DMS79 treated with DMSO at 0.1 percent for 48 hours (cell line): ENCODE measurements at places on chromosomes 12 and 14.
A peak's percentile ranks its signal among the peaks of the same experiment; 100 is the strongest.

GRCh38 chr12:2359725-2360629 lies 307.2 kb downstream of the CACNA1C start:
- DNase-seq = no peak

GRCh38 chr14:68263563-68264259 lies 444.1 kb downstream of the RAD51B start:
- DNase-seq = no peak

- no peak for DNase-seq
Observed at GRCh38 chr14:100723830-100724437, 2.8 kb upstream of the DLK1 start.

DNA sequence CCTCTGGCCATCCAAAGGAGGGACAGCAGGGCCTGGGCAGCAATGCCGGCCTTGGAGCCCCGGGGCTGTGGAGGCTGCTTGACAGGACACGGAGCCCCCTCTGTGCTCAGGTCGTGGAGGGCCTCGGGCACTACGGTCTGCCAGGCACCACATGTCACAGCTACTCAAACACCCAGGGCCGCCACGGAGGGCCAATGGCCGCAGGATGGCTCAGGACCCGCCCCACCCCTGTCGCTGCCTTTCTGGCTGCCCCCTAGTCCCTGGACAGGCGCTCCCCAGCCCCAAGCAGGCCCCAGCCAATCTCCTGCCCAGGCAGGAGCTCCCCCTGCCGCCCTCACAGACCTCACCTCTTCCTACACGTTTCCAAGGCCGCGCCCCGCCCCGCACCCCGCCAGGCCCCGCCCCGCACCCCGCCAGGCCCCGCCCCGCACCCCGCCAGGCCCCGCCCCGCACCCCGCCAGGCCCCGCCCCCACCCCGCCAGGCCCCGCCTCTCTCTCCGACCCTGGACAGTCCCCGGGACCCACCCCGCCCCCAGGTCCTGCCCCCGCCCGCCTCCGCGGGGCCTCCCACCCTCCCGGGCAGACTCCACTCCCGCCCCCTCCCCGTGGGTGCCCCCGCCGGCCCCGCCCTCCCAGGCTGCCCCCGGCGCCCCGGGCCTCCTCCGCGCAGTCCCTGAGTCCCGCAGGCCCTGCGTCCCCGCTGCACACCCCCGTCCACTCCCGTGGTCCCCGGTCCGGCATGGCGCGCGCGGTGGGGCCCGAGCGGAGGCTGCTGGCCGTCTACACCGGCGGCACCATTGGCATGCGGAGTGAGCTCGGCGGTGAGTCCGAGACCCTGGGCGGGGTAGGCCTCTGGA lies at the start of gene ASPG:
Gene ASPG (plus strand): TSS at position 669 of the 857 bp plus-strand sequence. CDS start 71 bp downstream, at position 740.
- no peak for DNase-seq

DNA sequence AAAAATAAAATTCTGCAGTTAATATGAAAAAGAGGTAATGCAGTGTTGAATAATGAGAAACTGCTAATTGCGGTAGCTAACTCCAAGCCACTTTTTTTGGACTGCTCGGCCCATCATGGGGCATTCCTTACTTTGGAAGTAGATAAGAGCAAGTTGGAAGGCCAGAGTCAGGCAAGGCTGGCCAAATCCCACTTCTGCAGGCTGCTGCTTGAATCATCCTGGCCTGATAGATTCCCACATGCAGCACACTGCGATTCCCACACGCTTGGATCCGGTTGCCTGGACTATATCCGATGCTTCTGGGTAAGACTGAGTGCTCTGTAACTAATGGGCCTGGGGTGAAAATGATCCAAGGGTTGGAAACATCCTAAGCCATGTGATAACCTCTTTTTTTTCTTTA lies 10.6 kb downstream of the EIF2B2 start:
- no peak for DNase-seq

GRCh38 chr14:34336501-34336900 lies 125.5 kb downstream of the SPTSSA start:
- no peak for DNase-seq

DNA sequence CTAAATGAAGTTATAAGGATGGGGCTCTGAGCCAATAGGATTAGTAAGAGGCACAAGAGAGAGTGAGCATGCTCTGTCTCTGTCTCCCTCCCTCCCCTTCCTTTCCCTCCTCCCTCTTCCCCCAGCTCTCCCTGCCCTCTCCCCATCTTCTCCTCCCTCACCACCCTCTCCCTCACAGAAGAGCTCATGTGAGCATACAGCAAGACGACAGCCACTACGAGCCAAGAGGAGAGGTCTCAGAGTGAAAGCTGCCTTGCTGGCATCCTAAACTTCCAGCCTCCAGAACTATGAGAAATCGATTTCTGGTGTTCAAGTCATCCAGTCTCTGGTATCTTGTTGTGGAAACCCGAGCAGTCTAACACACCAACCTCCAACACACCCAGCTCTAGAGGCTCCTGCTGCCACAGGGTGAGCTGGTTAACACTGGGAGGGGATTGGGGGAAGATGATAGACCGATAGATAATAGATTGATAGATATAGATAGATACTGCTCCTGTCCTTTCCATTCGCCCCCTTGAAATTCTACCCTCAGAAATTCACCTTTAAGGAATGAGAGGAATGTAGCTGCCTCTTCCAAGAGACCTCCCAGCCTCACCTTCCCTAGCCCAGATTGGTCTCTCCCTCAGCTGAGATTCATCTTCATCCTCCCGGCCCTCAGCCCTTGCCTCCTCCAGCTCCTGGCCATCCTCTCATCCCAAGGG lies 25.8 kb upstream of the ACTN1 start:
- DNase-seq = no peak

DNA sequence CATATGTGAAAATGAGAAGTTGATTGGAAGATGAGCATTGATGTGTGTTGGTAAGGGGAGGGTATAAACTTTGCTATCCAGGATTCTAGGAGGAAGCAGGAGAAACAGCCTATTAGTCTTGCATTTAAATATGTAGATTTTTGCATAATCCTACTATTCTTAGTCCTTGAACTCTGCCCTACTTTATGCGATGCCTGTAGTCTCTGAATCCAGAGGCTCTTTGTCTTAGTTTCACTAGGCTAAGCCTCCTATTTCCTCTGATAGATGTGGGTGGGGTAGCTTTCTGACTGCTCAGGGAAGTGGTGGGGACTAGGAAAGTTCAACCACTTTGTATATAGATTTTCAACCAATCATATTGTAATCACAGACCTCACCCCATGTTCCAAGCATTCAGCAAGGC lies 49.5 kb upstream of the KCNC2 start:
- DNase-seq = no peak

GRCh38 chr12:109714141-109714912 lies 702 bp downstream of the FAM222A start:
- peak; percentile 18 for DNase-seq

- no peak for DNase-seq
Observed at GRCh38 chr12:49885663-49886461, 17.8 kb downstream of the FAIM2 start.

DNA sequence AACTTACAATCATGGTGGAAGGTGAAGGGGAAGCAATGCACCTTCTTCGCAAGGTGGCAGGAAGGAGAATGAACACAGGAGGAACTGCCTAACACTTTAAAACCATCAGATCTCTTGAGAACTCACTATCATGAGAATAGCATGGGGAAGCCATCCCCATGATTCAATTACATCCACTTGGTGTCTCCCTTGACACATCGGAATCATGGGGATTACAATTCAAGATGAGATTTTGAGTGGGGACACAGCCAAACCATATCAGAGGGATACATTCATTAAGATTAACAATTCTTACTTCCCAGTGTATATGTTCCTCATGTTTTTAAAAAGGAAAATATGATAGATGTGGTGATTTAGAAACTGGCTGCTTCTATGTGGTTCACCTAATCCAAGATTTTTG lies 117.9 kb downstream of the PDE3A start:
- DNase-seq = no peak

GRCh38 chr14:68367536-68367935 lies 425.3 kb downstream of the ZFP36L1 start:
- no peak for DNase-seq

DNA sequence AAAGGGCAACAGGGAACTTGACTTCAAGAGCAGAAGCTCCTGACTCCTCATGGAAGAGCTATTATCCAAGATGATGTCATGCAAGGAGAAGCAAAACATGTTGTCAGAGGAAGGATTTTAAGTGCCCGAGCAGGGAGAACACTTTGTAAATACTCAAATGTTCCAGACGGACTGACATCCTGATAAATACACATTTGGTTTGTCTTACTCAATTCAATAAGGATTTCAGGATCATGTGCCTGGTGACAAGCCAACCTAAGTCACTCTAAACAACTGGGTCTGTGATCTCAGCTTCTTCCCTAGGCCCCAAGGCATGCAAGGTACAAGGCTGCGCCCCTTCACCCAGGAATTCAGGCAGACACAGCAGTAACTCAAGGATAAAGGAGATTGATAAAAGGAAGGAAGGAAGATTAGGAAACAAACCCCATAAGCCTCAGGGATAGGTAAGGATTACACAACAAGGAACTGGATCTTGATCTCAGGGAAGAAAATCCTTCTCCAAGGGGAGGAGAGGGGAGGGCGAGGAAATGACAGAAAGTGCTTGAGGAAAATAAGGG lies 26.8 kb upstream of the CEBPE start:
- DNase-seq = no peak

GRCh38 chr14:64478634-64479250 lies 13.4 kb downstream of the AKAP5 start:
- DNase-seq = peak; percentile 25

GRCh38 chr12:109844983-109845823 lies 12.0 kb upstream of the TRPV4 start:
- DNase-seq = peak; percentile 67

- DNase-seq = peak; percentile 34
Observed at GRCh38 chr14:76770521-76771436, 9.5 kb downstream of the VASH1 start.

- no peak for DNase-seq
Observed at GRCh38 chr12:106288494-106289195, 13.9 kb upstream of the TCP11L2 start.

DNA sequence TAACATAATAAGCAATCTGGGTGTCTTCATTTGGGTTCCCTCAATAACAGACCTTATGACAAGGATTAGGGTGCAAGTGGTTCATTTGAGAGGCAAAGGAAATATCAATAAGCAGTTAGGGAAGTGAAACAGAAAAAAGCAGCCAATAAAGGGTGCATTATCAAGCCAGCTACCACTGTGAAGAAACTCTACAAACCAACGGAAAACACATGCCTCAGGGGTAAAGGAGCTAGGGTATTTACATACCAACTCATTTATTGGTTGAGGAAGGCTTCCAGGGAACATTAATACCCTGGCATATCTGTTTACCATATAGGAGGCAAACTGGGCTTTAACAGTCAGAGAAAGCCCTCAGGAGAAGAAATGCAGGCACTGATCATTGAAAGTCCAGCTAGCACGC lies 22.7 kb upstream of the IFNG-AS1 start:
- no peak for DNase-seq

DNA sequence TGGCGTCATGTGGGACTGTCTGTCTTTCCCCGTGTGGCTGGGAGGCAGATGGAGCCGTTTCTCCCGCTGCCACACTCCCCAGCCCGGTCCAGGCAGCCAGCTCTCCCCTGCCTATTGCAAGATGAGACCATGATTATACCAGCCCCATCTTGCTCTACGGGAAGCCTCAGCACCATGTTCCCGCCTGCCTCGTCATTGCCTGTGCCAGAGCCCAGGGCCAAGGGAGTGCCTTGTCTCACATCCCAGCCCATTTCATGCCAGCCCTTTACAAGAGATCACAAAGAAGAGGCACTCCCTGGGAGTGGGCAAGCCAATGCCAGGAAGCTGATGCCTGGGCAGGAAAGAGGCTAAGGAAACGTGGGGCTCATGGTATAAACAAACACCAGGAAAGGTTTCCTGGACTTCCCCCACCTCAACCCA lies 23.9 kb downstream of the GPR68 start:
- peak; percentile 82 for DNase-seq

- DNase-seq = no peak
Observed at GRCh38 chr12:88471331-88472045, 108.8 kb downstream of the KITLG start.

- no peak for DNase-seq
Observed at GRCh38 chr12:59763835-59764234, 168.0 kb downstream of the SLC16A7 start.

GRCh38 chr12:100801320-100801719 lies 6.7 kb downstream of the ANO4 start:
- no peak for DNase-seq

- DNase-seq = no peak
Observed at GRCh38 chr12:47972895-47973294, 9.5 kb downstream of the TMEM106C start.

GRCh38 chr12:111768159-111768895 lies 1.6 kb downstream of the ALDH2 start:
- DNase-seq = peak; percentile 14

DNA sequence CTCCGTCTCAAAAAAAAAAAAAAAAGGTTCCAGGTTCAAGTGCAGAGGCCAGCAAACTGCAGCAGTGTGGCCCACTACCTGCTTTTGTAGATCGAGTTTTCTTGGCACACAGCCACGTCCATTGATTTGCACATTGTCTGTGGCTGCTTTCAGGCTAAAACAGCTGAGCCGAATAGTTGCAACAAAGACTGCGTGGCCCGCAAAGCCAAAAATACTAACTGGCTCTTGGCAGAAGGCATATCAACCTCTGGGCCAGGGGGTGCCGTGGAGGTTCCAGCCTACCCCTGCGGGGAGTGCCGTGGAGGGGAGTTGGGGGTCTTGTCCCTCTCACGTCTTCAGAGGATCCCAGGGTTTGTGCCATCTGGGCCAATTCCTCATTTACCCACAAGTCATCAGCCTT lies 170.1 kb downstream of the ADGRD1 start:
- DNase-seq = no peak

DNA sequence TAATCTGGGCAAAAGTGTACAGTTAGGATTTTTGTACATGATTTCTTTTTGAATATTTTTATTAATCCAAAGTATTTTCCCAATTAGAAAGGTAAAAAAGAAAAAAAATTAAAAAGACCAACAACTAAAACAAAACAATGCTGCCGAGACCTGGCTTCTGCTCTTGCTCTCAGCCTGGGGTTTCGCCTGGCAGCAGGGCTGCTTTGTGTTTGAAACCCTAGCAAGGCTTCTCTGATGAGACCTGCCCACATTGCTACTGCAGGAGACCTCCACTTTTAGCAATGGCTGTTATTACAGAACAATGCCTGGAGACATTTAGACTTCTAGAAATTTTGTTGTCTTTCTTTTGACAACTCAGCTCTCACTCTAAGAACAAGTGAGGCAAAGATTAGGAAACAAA lies 1153.0 kb upstream of the TMEM132C start:
- no peak for DNase-seq

- no peak for DNase-seq
Observed at GRCh38 chr12:4370265-4370664, 9.2 kb downstream of the FGF23 start.

DNA sequence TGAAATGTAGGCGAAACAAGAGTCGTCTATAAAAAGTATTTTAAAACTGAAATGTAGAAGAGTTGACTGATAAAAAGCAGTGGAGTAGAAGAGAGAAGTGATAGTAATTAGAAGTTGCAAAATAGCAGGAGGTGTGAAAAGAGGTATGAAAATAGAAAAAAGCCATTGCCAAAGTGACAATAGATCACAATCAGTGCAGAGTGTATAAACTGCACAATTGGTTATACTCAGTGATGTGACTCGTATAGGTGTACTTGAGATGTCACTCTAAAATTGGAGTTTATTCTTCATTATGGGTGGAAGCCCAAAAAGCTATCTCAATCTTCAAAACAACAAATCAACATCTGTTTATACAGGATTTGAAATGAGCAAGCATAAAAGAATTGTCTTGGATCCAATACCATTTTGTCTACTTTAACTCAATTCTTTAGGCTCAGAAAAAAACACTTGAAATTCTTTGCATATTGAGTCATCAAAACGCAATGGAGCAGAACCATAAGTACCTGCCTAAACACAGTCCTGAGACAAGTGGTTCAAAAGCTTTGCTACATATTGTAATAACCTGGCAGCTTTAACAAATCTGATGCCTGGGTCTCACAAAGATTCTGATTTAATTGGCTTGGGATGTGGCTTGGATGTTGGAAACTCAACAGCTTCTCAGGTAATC lies 8.8 kb downstream of the IKBIP start:
- DNase-seq = peak; percentile 94
